ENCODE measurements at places on chromosomes 11 and 22. TPM values are rescaled to one million over a fixed set of nuclear protein-coding genes. Genes with fewer than 3 reads are reported as not detected.

Gene SCGB1D2
- not detected for total RNA-seq

Gene OR56A1
- under 0.01 TPM for total RNA-seq

Gene LRRC75B
- total RNA-seq, result 13.9 TPM

Gene GPR83
- under 0.01 TPM for total RNA-seq

Gene OR4C15
- total RNA-seq, result not detected

Gene ADM
- 569 TPM for total RNA-seq

Gene KIAA1671
- 0.17 TPM for total RNA-seq

Gene GPHA2
- not detected for total RNA-seq

Gene CYTH4
- total RNA-seq, result 0.29 TPM

Gene LDHAL6A
- total RNA-seq, result not detected

Gene MRGPRE
- not detected for total RNA-seq

Gene DAGLA
- 2.2 TPM for total RNA-seq

Gene SMC1B
- total RNA-seq, result not detected

Gene MS4A6E
- not detected for total RNA-seq

Gene MCM5
- total RNA-seq, result 18.9 TPM

Gene OR4A16
- total RNA-seq, result not detected

Gene NDUFV1
- total RNA-seq, result 226 TPM

Gene NXPE2
- total RNA-seq, result under 0.01 TPM

Gene FOSL1
- 24.3 TPM for total RNA-seq

Gene RPL3
- total RNA-seq, result 2,558 TPM

Gene GGTLC3
- not detected for total RNA-seq

Gene OR8I2
- not detected for total RNA-seq

Gene RIC3
- total RNA-seq, result not detected
